ENCODE measurements at places on chromosomes 12 and 14.

DNA sequence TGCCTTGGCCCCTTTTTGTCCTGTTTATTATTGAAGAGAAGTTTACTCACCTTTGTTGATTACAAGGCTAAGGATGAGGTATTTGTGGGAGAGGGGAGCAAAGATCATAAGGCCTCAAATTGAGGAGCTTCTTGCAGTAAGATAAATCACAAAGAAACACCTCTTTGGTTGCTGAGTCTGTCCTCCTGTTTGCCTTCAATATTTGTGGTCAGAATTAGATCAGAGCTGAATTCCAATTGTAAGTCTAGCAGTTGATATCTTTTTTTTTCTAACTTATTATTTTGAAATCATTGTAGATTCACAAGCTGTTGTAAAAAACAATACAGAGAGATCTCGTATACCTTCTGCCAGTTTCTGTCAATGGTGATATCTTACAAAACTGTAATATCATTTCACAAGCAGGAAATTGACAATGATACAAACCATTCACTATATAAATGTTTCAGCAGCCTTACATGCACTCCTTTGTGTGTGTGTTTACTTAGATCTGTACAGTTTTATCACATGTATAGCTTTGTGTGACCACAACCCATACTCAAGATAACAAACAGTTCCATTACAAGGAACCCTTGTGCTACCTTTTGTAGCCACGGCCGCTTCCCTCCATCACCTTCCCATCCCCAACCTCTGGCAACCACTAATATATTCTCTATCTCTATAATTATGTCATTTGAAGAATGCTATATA, 97.4 kb downstream of the KICS2 start:
- no peak for DNase-seq

DNA sequence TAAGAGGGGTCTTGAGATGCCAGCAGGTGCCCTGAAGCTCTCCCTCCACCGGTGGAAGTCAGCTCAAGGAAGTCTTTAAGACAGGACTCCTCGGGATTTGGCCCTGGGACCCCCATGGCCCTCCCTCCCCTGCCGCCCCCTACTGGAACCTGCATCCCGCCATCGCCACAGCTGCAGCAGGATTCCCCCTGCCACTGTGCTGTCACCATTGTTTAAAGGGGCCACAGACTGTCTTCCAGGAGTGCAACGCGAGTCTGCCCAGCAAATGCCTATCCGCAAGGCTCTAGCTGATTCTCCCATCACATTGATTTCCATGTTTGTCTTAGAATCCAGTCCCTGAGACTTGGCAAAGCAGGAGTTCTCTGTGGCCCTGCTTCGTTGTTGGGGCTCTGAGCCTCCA, 770.8 kb upstream of the ALG10B start:
- DNase-seq = no peak

DNA sequence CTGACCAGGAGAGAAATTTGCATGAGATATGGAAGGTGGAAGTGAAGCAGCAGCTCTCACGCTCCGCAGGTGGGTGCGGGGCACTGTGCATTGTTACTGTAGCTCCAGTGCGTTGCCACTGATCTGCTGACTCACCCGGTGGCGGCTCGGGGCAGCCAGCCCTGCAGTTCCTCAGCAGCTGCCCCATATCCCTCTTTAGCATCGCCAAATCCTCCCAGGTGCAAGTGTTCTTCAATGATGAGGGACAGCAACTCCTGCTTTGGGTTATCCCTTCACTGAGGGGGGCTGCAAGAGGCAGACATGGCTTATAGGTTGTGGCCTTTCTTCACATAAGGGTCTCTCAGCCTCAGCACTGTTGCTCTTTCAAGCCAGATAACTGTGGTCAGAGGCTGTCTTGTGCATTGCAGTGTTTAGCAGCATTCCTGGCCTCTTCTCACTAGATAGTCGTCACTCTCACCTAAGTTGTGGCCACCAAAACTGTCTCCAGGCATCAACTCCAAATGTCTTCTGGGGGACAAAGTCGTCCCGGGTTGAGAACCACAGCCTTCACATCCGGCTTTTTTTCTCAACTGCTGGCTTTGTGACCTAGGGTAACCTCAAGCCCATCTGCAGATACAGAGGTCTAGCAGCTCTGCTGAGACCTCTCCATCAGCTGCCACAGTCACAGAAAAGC, 180.8 kb downstream of the EFCAB11 start:
- DNase-seq = no peak

- peak; percentile 61 for DNase-seq
Measured at GRCh38 chr14:53571641-53572328, 384.8 kb downstream of the BMP4 start.

DNA sequence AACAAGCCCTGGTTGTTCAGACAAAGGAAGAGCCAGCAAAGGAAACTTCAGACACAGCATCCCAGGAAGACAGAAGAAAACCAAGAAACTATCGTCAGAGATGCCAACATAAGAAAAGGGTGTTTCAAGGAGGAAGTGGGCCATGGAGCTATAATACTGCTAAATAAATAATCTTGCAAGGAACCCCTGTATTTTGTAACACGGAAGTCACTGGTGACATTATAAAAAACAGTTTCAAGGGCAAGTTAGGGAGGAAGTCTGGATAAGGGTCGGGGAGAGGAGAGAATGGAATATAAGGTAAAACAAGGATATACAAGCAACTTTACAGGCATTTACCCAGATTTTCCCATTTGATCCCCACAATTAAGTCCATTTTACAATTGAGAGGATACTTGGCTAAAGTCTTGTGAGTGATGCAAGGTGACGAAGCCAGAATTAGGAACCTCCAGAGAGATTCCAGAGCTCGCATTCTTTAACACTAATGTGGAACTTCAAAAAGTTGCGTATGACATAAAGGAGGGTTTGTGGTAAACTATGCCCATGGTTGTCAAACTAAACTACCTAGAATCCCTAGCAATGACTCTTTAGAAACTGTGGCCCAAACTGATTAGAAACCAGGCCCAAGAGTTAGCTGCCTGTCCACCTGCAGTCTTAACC, 46.4 kb downstream of the PPM1H start:
- DNase-seq = no peak

GRCh38 chr12:67459173-67459572, 189.4 kb upstream of the DYRK2 start:
- DNase-seq = no peak

GRCh38 chr12:57603815-57604453, 690 bp upstream of the DTX3 start:
- no peak for DNase-seq

DNA sequence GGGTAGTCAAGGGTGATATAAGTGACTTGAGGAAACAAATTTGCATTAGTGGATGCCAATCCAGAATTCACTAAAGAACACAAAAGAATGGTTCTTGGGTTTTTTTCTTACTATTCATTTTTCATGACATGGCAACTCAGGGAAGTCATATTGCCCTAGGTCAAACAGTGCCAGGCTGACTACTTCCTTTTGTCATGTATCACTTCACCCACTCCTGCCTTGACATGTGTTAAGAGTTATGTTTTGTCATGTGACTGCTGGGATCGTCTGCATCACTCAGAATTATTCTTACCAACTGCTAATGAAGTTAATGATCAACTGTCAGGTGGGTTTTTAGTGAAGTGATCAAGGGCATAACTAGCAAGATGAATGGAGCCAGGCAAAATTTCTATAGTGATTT, 74.2 kb downstream of the PRORP start:
- DNase-seq = no peak

GRCh38 chr12:25337916-25338315, 87.2 kb upstream of the KRAS start:
- no peak for DNase-seq

GRCh38 chr14:68680541-68681051, 112.3 kb downstream of the ZFP36L1 start:
- DNase-seq = no peak

DNA sequence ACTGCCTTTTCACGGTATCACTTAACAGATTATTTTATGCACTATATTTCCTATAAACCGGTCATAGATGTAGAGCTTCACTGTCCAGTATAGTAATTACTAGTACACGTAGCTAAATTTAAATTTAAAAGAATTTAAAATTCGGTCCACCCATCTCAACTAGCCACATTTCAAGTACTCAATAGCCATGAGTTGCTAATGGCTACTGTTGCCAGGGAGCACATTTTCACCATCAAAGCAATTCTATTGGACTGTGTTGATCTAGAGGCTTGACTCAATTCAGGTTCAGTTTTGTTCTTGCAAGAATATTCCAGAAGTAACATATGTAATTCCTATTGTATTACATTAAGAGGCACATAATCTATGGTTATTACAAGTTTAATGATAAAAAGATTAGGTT, 20.0 kb downstream of the TMED8 start:
- DNase-seq = no peak

DNA sequence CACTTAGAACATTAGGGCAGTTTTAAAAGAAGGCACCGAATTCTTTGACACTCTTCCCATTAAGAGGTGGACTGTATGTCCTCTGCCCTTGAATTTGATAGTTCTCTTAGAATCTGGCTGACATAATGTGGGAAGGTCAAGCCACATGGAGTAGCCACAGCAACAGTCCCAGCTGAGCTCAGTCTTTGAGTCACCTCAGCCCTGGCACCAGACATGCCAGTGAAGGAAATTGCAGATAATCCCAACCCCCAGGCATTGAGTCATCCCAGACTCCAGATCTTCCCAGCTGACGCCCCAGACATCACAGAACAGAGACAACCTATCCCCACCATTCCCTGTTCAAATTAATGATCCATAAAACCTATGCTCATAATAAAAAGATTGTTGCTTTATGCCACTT, 83.4 kb downstream of the GTF2A1 start:
- DNase-seq = peak; percentile 43

GRCh38 chr12:94372461-94372860, 87.2 kb downstream of the CEP83 start:
- no peak for DNase-seq

- DNase-seq = no peak
Measured at GRCh38 chr14:37565550-37565949, 29.5 kb downstream of the FOXA1 start.

- no peak for DNase-seq
Measured at GRCh38 chr12:630656-631632, 32.3 kb downstream of the NINJ2 start.

GRCh38 chr12:6693832-6694355, 4.7 kb upstream of the ZNF384 start:
- DNase-seq = no peak

DNA sequence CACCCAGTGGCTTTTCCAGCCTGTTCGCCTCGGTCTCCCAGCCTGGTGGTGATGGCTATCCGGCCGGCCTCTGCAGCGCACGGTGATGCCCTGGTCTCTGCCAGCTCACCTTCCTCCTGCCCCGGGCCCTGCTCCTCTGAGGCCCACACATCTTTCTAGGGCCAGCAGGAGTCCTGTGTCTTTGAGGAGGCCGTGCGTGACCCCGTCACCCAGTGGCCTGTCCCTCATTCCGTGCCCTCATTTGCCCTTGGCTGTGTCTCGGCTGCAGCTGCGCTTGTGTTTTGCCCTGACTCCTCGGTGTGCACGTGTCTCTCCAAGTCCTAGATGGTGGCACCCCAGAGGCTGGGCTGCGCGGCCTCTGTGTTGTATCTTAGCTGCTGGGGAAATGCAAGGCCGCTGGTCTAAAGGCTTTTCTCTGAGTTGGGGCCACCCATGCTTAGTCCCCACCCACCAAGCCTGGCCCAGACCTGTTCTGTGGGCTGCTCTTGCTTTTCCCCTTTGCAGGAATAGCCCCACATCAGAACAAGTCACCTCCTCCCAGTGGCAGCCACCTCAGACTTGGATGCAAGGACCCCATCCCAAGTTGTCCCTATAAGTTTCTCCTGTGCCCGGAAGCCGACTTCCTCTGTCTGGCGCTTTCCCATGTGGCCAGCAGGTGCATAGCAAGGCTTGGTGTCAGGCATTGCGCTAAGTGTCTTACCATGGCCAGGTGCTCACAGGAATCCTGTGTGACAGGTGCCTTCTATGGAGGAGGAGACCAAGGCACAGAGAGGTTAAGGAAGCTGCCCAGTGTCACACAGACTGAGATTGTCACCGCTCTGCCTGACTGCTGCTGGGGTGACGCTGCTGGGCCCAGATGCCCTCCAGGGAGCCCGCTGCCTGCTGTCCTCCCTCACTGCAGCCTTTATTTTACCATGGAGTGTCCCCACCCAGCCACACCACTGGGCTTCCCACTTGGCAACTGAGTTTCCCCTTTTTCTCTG, 64.5 kb downstream of the TSPAN9 start:
- DNase-seq = no peak

GRCh38 chr14:86084097-86084496, 554.2 kb downstream of the FLRT2 start:
- no peak for DNase-seq

- DNase-seq = no peak
Measured at GRCh38 chr12:70948236-70948975, 27.9 kb upstream of the PTPRR start.

GRCh38 chr14:77212097-77212870, 30.7 kb downstream of the TMEM63C start:
- DNase-seq = no peak

DNA sequence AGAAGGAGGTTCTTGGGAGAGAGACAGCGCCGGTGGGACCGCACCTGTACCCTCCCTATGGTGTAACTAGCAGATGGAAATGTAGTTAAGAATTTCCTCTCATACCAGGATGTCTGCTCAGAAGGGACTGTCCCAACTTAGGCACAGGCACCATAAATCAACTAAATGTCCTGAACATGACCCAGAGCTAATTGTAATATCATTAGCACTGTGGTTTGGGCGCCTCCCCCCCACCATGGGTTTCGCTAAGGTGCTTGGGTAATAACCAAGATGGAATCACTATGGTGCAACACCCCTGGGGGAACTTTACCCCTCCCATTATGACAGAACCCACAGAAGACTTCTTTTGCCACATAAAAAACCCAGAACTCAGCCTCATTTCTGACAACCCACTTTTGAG, 15.9 kb downstream of the ZNF641 start:
- DNase-seq = no peak

GRCh38 chr12:93130366-93131054, 201.4 kb upstream of the EEA1 start:
- no peak for DNase-seq

DNA sequence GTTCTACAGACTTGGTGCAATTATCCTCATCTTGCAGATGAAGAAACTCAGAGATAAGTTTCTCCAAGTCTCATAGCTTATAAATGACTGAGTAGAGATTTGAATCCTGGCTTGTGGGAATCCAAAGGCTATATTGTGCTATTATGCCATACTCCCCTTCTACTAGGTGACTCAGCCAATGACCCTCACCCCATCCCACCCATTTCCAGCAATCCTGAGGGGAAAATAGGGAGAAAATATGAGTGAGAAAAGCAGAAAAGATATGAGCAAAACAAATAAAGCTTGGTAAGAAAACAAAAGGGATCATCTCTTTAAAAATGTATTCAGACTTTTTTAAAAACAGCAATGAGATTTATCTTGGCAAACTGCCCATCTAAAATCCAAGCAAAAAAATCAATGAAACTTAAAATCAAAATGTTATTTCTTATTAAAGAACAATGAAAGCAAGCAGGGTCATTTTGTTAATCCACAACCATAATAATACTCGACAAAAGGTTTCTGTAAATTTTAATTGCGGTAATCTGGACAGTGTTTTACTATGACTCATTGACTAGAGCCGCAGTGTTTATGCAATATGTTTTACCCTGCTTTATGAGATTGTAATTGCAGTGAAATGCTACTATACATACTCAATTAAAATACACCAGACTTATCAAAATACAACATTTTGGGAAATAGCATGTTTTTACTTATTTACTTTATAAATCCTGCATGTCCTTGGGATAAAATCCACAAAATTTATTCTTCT, 13.1 kb upstream of the LGR5 start:
- peak; percentile 37 for DNase-seq

GRCh38 chr12:2276288-2277033, 223.7 kb downstream of the CACNA1C start:
- DNase-seq = no peak

GRCh38 chr12:42961395-42961794, 371.8 kb upstream of the PRICKLE1 start:
- peak; percentile 94 for DNase-seq

All from retinal pigment epithelial cell (primary cell).